ENCODE measurements at places on chromosomes 2 and 18.
A peak's percentile ranks its signal among the peaks of the same experiment; 100 is the strongest.

- DNase-seq: peak; percentile 85
Measured at GRCh38 chr2:73214120-73215035, at the start of gene SMYD5. Gene SMYD5 (plus strand): TSS chr2:73214245. CDS start chr2:73214267, 22 bp downstream.

- DNase-seq: no peak
Measured at GRCh38 chr2:205904873-205905272, 181.1 kb downstream of the INO80D start.

GRCh38 chr18:12998332-12999060 lies 7.3 kb downstream of the CEP192 start:
- DNase-seq: no peak

DNA sequence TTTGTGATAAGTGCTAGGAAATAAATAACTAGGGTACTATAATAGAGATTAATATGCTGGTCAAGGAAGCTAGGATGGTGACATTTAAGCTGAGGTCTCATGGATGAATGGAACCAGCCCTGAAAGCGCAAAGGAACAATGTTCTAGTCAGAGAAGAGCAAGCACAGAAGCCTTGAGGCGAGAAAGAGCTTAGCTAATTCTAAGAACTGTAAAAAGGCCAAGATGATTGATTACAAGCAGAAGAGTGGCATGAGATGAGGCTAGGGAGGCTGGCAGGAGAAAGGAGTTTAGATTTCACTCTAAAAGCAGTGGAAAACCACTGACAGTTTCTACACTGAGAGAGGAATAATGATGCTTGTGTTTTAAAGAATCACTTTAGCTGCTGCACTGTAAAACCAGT lies 3.4 kb upstream of the YIPF4 start:
- no peak for DNase-seq

DNA sequence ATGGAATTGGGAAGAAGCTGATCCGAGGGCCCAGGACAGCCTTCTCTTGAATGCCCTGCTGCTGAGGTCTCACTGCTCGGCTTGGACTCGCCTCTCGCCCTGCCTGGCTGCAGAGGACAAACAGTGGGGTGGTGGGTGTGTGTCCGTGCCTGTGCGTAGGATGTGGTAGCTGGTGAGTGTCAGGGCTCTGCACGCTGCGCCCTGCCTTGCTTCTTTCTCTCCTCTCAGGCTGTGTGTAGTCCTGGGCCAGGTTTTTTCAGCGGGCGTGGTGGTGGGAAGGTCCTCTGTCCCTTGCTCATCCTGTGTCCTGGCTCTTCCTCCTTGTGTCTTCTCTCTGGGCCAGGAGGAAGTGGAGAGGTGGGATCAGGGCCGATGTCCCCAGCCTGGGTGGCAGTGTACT lies 44.8 kb downstream of the RRM2 start:
- no peak for DNase-seq

- no peak for DNase-seq
Measured at GRCh38 chr2:100136310-100136709, 6.1 kb downstream of the AFF3 start.

- no peak for DNase-seq
Measured at GRCh38 chr2:199718074-199718473, 132.9 kb downstream of the FTCDNL1 start.

DNA sequence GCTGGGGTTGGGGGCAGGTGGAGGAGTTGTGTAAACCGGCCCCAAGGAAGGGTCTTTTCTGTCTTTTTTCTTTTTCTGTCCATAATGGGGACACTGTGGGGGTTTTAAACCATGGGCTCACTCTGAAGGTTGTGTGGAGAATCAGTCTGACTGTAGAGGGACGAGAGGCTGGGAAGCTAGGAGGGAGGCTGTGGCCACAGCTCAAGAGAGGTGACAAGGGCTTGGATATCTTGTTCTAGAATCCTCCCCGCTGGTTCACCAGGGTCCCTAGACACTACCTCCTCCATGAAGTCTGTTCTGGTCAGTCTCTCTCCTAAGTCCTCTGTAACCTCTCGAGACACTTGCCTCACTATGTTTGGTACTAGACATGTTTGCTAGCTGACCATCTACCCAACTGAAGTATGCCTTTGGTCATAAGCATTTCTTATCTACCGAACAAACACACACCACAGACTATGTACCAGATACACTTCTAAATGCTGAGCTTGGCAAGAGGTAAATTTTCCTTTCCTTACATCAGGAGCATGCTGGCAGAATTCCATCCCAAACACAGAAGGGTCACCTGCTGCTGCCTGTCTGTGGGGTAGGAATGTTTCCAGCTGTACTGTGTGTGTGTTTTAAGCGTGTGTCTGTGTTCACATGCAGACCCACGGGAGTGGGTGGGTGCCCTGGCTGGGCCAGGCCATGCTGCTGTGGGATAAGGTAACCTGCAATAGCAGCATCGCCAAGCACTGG lies 69.6 kb upstream of the MGAT4A start:
- DNase-seq: no peak

GRCh38 chr2:107585851-107586250 lies 240.8 kb upstream of the RGPD4 start:
- DNase-seq: no peak

DNA sequence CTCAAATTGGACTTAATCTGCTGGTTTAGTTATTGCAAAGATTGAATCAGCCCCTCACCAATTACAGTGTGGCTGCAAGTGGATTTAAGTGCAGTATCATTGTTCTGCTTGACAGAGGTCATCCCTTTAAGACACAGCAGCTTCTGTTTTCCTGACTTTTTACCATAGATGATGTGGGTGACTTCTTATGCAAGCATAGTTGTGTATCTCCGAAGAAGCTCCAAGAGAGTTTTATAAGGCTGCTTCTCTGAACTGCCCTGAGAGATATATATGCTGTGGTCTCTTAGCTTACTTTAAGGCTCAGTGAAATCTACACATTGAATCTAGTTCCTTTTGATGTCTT lies 3.5 kb downstream of the TRIB2 start:
- DNase-seq: no peak

Data from stimulated activated CD8-positive, alpha-beta memory T cell treated with anti-CD3 and anti-CD28 coated beads, Interleukin-7, amount 100 ng/mL, for 24 hours (primary cell).